ENCODE measurements at places on chromosomes 1 and 21.
A peak's percentile ranks its signal among the peaks of the same experiment; 100 is the strongest.

DNA sequence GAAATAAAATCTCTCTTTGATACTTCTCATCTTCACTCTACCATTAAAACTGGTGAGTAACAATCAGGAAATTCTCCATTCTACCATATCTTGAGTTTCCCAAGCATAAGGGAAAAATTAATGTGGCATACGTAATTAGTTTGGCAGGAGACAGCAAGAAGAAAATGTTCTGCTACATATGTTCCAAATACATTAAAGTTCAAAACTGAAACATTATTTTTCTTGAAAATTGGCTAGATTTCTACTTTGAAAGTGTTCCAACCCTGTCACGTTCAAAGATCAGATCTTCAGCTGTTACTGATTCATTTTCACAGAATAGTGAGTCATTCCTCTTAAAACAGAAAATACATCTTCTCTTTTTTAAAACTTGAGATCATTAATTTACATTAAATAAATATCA lies 48.5 kb downstream of the PIGK start:
- DNase-seq, result no peak

DNA sequence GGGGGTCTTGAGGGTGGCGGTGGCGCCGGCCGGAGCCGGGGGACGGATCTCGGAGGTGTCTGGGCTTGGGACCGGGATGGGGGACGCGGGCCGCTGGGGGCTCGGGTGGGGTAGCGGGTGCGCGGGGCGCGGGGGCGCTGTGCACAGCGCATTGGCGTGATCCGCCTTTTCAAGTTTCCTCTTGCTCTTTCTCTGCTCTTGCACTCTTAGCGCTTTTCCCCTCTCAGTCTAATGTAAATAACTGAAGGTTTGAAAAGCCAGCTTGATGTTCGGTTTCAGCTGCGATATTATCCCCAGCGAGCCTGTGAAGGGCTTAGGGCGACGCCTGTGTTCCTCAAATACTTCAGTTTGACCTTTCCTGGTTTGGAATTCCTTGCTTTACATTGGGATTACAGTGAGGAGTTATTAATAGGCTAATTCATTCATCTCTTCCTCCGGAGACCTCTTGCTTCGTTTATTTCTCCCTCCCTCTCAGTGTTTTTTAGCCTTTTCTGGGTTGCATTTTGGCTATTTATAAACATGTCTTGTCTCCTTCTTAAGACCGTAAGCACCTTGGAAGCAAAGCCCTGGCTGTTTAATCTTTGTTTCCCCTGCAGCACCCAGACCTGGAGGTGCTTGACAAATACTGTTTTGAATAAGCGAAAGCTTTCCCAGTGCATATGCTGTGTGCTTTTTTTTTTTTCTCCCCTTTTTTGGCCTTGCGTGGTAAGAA lies 693 bp downstream of the RAB4A start:
- peak; percentile 77 for DNase-seq

- DNase-seq, result no peak
These were observed 1.4 kb downstream of the GJA4 start for GRCh38 chr1:34794001-34794789.

- DNase-seq, result no peak
These were observed 10.1 kb downstream of the TRIM46 start for GRCh38 chr1:155183775-155184221.

DNA sequence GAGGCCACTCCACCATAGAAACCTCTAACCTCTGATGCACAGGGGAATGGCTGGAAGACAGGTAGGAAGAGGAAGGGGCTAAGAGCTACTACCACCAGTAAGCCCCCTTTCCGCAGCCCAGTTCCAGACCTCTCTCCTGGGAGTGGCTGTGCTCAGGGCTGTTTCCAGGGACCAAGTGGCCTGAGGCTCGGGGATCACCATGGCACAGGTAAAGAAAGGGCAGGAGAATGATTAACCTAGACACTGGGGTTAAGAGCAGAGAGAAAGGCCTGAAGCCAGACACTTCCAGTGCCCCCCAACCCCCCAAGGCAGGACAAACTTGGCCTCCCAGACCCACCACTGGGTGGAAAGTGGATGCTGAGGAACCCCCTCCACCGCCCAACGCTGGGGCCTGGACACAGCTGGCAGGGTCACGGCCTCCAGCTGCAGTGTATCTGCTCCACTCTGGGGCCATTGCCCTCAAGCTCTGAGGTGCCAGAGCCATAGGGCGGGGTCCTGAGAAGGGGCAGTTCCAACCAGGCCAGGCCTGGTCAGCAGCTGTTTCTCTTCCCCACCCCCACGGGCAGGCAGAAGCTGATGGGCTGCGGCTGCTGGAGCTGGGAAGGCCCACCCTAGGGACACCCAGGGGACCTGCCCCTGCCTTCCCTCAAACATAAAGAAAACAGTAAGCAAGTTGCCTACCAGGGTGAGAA lies 2.6 kb downstream of the TAGLN2 start:
- DNase-seq, result no peak

DNA sequence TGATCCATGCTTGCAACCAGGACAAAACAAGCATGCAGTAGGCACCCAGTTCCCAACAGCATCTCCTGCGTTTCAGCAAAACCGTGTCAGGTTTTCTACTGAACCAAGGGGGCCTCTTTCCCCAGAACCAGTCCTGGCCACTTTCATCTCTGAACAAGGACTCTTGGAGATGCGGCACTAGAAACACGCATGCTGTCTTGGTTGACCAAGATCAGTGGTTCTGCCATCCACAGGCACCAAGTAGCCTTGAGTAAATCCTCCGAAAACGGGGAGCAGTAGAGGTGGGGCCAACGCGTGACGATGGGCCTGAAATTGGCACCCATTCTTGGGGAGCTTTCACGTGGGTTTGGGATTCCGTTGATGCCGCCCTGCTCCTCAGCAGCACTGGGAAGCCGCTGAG lies 62.5 kb upstream of the AJAP1 start:
- no peak for DNase-seq

GRCh38 chr1:66396212-66396890 lies 137.6 kb upstream of the SGIP1 start:
- DNase-seq, result no peak

DNA sequence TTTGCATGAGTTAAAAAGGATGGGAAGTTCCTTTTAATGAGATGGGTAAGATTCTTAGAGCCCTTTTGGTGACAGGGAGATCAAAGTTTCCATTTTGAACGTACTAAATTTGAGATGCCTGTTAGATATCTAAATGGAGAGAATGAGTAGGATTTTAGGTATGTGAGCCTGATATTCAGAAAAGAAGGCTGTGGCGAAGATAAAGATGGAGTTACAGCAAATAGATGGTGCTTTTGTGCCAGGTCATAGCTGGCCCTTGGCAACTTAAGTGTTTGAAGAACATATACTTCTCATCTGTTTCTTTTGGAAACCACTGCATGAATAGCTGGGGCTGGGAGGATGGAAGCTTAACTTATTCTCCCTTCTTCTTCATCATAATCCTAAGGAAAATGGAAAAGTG lies 282.5 kb downstream of the PTBP2 start:
- DNase-seq, result no peak

DNA sequence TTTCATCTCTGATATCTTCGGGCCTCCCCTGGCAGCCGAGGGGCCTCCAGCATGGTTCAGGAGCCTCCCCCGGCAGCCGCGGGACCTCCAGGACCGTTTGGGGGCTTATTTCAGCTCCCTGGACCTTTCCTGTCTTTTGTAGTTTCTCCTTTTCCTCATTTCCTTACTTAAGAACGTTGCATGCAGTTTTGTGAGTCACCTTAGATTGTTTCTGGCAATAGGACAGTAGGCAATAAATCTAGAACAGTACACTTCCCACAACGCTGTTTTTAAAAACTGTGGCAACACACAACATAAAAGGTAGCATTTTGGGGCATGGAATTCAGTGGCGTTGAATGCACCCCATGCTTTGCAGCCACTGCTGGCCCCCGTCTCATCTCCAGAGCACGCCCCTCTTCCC lies 24.4 kb downstream of the FAAP20 start:
- no peak for DNase-seq

GRCh38 chr1:159938211-159938852 lies 7.1 kb downstream of the IGSF9 start:
- DNase-seq, result no peak

- DNase-seq, result no peak
These were observed 87.7 kb upstream of the EDN2 start for GRCh38 chr1:41572224-41572623.

- DNase-seq, result no peak
These were observed 18.3 kb upstream of the TLR5 start for GRCh38 chr1:223161321-223161720.

DNA sequence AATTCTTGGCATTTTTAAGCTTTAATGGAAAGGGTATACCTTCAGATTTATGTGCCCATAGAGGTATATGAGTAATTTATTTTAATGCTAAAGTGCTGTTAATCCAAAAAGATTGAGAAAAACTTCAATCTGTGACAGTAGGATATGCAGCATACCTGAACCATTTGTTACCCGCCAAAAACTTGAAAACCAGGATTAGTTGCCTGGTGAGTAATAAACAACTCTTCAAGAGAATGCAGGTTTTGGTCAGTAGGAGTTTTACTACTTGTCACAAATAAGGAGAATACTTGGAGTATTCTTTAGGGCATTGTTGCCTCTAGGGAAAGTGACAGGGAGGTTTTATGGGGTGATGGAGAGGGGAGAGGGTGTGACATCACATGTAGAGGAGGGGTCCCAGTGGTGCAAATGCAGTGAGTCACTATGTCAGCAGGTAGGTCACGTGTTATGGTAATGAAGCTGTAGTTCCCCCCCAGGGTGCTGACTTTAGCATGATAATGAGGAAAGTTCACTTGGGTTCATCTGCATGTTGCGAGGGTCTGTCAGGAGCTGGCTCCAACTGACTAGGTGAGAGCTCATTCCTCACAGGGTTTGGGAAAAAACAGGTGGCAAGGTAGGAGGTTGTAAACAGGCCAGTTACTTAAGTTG lies 23.1 kb downstream of the USP25 start:
- DNase-seq, result no peak

DNA sequence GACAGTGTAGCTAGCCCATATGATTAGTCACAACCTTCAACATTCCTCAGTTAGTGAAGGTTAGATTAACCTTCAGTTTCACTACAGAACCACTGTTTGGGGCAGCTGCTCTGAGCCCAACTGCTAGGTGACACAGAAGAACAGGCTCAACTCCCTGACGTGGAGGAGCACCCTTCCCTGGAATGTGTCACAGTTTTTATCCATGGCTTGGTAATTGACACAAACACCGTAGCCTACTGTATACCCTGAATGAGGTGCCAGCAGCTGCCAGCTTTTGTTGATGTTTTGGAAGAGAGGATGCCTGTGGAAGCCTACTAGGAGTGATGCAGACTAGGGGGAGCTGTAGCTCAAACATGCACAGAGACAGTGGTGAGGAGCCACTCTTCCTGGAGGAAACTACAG lies 56.6 kb upstream of the CR2 start:
- no peak for DNase-seq

GRCh38 chr21:15754640-15755039 lies 24.9 kb downstream of the USP25 start:
- no peak for DNase-seq

Measured in anterior cingulate cortex (tissue), 58 donors.